ENCODE measurements at places on chromosomes 6 and 20.

DNA sequence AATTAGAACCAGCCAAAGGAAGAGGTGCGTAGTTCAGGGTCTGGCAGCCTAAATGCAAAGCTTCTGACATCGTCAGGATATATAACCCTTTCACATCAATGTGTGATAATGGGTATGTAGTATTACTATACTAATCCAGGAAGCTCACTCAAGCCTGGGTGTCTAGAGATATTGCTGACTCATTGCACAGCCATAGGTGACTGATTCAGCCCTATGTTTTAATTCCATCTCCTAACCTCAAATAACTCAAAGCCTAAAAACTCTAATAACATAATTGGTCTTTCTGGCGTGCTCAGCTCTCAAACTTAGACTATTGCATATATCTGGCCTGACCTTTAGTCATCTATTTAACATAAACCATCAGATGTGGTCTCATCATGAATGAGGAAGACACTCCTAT lies 658.4 kb downstream of the TBC1D32 start:
- DNase-seq = no peak

- DNase-seq = no peak
Measured at GRCh38 chr6:126127659-126128058, 141.3 kb downstream of the TRMT11 start.

DNA sequence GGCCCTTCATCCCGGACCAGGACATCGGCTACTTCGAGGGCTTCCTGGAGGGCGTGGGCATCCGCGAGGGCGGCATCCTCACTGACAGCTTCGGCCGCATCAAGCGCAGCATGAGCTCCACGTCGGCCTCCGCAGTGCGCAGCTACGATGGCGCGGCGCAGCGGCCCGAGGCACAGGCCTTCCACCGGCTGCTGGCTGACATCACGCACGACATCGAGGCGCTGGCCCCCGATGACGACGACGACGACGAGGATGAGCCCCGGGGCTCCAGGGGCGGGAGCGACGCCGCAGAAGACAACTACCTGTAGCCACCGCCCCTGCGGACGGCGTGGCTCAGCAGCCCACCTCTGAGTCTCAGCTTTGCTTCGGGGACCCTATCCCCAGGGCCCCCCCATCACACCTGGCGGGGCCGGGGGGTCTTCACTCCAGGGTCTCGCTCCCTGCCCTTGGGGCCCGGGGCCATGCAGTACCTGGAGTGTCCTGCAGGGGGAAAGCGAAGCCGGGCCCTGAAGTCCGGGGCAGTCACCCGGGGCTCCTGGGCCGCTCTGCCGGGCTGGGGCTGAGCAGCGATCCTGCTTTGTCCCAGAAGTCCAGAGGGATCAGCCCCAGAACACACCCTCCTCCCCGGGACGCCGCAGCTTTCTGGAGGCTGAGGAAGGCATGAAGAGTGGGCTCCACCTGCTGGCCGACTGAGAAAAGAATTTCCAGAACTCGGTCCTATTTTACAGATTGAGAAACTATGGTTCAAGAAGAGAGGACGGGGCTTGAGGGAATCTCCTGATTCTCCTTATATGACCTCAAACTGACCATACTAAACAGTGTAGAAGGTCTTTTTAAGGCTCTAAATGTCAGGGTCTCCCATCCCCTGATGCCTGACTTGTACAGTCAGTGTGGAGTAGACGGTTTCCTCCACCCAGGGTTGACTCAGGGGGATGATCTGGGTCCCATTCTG lies 20.8 kb upstream of the HCK start:
- DNase-seq = peak; percentile 43

GRCh38 chr6:152695372-152696045 lies 2.2 kb upstream of the MYCT1 start:
- no peak for DNase-seq

GRCh38 chr6:114592506-114592905 lies 249.7 kb upstream of the HS3ST5 start:
- no peak for DNase-seq

- no peak for DNase-seq
Measured at GRCh38 chr6:101011186-101011585, 130.1 kb upstream of the ASCC3 start.

DNA sequence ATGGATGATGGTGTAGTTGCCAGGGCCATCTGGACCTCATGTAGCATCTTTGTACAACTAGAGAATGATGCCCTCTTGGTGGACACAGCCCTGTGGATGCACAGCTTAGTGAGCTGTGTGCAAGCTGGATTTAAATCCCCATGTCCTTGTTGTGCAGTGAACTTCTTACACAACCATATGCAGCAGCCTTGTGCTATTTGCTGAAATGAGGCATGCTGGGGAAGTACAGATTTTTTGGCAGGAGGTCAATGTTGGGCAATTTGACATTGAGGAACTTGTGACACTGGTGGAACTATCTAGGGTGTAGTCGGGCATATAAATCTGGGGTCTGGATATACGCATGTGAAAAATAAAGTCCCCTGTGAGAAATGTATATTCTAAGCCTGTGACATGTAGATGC lies 5.8 kb upstream of the CDC5L start:
- DNase-seq = no peak

GRCh38 chr6:55882718-55883569 lies 7.6 kb upstream of the BMP5 start:
- DNase-seq = no peak

GRCh38 chr6:137424251-137424650 lies 69.9 kb downstream of the OLIG3 start:
- DNase-seq = no peak

DNA sequence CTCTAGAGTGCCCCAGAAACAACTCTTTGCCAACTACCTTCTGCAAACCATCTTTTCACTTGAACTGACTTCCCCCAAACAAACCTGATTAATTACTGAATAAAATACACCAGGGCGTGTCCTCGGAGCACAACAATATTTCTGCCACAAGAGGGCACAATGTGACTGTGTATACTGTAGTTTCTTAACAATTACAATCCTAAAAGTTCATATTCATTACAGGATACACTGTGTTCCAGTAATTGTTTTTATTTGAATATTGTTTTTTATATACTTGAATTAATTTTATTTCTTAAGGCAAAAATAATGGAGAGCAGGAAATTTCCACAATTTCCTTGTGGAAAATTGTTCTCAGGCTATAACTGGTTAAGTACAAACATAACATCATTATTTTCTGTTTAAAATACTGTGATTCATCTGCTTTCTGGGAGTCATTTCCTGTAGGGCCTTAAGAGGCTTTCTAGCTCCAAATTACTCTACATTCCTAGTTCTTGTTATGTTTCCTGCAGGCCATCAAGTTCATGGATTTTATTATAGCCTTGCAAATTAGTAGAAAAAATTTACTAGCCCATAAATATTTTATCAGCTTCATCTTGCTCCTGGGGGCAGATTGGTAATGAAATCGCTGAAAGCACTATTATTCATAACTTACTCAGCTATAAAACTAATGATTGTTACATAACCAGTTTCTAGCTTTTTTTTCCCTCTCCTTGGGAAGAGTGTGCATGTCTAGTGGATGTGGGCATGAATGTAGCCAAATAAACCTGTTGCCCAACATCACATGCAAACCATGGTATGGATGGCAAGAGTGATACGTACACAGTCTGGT lies 51.9 kb upstream of the SLC22A16 start:
- DNase-seq = peak; percentile 26

DNA sequence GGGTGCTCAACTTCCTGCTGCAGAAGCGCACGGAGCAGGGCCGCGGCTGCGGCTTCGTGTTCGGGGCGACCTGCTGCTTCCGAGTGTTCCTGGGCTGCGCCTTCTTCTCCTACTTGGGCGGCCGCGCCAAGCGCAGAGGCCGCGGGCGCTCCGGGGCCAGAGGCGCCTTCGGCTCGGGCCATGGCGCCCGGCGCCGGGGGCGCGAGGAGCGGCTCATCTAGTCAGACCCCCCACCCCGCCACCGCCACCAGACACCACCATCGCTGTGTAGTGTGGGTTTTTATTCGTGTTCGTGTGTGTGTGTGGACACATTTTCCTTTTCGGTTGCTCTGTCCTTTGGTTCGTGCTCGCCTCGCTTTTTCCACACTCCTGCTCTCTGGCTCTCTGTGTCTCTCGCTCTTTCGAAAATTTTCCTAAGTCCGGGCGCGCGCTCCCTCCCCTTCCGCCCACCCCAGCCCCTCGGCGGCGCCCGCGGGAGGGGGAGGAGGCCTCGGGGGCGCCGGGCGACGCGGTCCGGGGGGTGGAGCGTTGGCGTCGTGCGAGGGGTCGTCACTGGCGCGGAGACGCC lies 38.1 kb downstream of the GNAS start:
- no peak for DNase-seq

GRCh38 chr20:49367113-49367512 lies 89.3 kb upstream of the ZNFX1 start:
- DNase-seq = no peak

- DNase-seq = no peak
Measured at GRCh38 chr6:116580198-116580597, 8.9 kb downstream of the RWDD1 start.

DNA sequence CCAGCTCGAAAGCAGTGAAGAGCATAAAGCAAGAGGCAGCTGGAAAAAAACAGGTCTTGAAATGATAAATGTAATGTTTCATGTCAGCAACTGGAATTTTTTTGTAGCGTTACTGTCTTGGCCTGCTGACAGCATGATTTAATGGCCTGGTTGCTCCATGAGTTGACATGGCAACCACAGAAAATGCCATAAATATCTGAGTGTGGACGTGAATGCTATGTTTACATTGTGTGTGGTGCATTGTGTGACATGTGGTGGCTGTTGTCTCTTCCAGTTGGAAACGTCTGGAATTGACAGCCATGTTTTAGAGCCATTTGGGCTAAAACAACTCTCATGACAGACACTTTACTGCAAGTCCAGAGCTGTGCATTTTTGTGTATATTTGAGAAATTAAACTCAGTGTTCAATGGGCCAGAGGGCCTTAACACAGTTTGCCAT lies 170.0 kb downstream of the FOXA2 start:
- DNase-seq = peak; percentile 95

DNA sequence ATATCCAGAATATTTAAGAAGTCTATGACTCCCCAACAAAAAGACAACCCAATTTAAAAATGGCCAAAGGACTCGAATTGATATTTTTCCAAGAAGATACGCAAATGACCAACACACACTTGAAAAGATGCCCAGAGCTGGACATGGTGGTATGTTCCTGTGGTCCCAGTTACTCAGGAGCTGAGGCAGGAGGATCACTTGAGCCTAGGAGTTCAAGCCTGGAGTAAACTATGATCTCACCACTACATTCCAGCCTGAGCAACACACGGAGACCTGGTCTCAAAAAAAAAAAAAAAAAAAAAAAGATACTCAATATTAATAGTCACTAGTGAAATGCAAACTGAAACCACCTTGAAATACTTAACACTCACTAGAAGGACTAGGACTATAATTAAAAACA lies 12.2 kb upstream of the ARMC2 start:
- no peak for DNase-seq

DNA sequence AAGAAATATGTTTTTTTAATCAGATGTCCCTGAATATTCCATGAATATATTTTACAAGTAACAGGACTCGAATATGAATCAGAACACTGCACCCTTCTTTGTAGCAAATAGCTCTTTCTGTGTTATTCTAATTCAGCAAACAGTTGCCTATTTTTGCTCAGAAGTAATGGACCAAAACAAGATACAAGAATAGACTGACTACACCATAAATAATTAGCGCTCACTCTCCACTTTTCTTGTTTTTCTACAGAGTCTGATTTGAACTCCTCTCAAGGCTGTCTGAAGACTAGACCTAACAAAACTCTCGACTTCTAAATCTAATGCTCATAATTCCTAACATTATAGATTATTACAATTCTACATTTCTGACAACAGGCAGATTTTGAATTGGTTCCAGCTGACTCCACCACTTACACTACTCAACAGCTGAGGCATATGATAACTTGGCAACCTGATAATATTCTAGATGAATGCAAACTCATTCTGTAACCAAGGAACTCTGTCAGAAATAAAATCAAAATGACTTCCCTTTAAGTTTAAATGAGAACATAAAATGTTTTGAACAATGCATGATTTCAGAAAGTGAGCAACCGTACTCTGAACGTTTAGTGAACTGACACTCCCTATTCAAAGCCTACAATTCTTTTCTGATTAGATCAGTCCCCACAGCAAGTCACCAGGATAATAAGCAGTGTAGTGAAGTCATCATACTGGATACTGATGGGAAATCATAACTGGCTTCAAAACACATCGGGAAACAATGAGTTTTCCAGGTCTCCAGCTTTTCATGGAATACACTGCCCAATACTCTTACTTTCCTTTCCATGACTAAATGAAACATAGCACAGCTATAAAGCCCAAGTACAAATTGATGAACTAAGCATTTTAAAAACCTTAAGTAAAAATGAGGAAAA lies 114.2 kb upstream of the BEND6 start:
- peak; percentile 59 for DNase-seq

DNA sequence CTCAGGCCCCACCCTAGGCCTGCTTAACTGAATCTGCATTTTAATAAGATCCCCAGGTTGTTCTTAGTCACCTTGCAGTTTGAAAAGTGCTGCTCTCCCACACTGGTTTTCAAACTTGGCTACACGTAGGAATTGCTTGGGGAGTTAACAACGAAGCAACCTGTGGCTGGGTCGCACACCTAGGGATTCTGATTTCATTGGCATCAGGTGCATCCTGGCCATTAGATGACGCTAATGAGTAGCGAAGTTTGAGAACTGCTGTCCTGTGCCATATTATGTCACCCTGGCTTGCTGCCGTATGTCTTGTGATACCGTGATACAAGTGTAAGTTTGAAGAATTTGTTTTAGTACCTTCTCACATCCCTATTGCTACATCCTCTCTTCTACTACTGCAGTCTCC lies 28.2 kb upstream of the FUCA2 start:
- no peak for DNase-seq

GRCh38 chr6:116390581-116390980 lies 19.8 kb downstream of the DSE start:
- DNase-seq = no peak

DNA sequence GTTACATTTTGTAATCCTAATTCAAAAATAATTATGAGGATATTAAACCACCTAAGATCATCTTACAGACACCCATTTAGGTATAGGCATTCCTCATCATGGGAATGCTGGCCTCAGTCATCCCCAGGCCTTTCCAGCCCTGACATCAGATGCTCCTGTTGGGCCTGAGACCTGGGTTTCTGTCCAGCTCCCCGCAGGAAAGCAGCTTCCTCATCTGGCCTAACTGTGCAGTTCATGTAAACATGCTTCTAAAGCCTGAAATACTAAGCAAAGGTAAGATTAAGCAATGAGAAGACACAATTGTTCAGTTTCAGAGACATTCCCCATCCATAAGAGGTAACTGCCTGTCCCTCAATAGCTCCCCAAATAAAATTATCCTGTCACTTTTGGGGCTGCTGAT lies 19.0 kb downstream of the ETV7 start:
- DNase-seq = no peak

GRCh38 chr6:8953310-8953709 lies 518.0 kb upstream of the SLC35B3 start:
- DNase-seq = no peak

GRCh38 chr6:154359161-154359574 lies 2.6 kb upstream of the IPCEF1 start:
- DNase-seq = no peak

- no peak for DNase-seq
Measured at GRCh38 chr6:162478192-162478671, 249.3 kb downstream of the PRKN start.

- DNase-seq = no peak
Measured at GRCh38 chr6:26280407-26280806, 84.6 kb upstream of the BTN3A2 start.

- DNase-seq = no peak
Measured at GRCh38 chr6:28618898-28619555, 93.3 kb downstream of the GPX5 start.

GRCh38 chr20:43190332-43190953 lies 737 bp upstream of the PTPRT start:
- no peak for DNase-seq

- no peak for DNase-seq
Measured at GRCh38 chr6:102085257-102085656, 691.7 kb downstream of the GRIK2 start.

- DNase-seq = no peak
Measured at GRCh38 chr6:116714296-116714695, 33.3 kb downstream of the KPNA5 start.

All from SHP77 treated with DMSO at 0.1 percent for 48 hours (cell line).